ENCODE measurements at places on chromosomes 5 and 9.

GRCh38 chr9:32574858-32575257 lies 1.9 kb upstream of the NDUFB6 start:
- ATAC-seq, result no peak

DNA sequence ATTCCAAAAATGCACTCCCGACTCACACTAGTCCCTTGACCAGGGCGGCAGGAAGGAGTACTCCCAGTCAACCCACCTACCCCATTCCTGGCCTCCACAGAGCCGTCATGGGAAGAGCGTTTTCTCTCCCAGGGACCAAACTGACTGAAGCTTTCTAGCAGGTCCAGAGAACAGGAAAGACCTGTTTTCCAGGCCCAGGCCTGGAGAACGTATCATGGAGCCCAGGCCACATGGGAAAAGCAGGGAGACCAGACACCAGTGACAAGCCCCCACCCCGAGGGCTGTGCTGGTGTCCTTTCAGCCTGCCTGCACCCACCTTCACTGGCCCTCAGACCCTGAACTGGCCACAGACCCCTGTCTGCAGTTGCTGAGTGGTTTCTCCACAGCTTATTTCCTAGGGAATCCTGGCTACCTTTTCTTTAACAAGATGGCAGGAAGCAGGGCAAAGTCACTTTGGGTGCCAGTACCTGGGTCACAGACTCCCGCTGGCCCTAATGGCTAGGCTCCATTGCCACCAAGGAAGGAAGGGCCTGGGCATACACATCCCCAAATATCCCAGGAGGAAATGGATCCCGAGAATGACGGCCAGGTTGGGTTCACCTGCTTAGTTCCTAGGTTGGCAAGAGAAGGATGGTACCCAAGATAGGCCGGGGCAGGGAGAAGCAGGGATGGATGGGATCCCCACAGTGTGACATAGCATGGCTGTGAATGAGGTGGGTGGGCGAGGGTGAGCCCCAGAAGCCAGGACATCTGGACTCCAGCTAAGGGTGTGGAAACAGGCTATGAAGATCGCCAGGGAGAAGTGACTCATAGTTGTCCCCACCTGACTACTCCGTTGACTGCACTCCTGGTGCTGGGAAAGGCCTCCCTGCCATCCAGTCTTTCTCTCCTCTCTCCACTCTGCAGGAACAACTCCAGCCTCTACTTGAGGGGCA lies 12.2 kb downstream of the CCNI2 start:
- no peak for ATAC-seq

GRCh38 chr5:134073404-134073803 lies 41.1 kb upstream of the TCF7 start:
- no peak for ATAC-seq

GRCh38 chr5:175201393-175201792 lies 242.6 kb downstream of the DRD1 start:
- no peak for ATAC-seq

DNA sequence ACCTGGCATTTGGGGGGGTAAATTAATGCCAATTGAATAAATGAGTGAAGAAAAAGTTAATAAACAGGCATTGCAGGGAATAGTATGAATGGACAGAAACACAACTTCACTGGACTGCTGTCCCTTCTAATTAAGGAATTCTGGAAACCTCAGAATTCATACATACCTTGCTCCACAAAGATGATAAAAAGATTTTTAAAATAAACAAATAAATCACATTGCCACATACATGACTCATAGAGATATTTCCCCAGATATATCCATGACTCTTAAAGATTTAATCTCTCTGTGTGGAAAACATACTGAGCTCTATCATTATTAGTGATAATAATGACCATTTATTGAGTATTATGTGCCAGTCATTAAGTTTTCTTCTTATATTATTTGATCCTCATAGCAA lies 469.0 kb upstream of the MEF2C start:
- ATAC-seq, result no peak

- no peak for ATAC-seq
These were observed 737.3 kb upstream of the DMAC1 start for GRCh38 chr9:8536845-8537244.

- ATAC-seq, result no peak
These were observed 27.5 kb downstream of the CDH6 start for GRCh38 chr5:31221001-31221400.

All from SK-N-SH treated with all-trans-retinoic acid at 6 μM for 48 hours (cell line).